Dermis microvascular lymphatic vessel endothelial cell (primary cell): ENCODE measurements at places on chromosomes 5 and 9. TPM values are rescaled to one million over a fixed set of nuclear protein-coding genes. Genes with fewer than 3 reads are reported as not detected.

CCL21 gene
- 1.8 and 12.0 TPM in 2 replicates for total RNA-seq

SH3TC2 gene
- 27.2 and 35.7 TPM in 2 replicates for total RNA-seq

IL33 gene
- 2.8 and 9.9 TPM in 2 replicates for total RNA-seq

- peak; percentile 95 for DNase-seq
Observed at GRCh38 chr5:129963359-129963758, 59.1 kb downstream of the CHSY3 start.

DNA sequence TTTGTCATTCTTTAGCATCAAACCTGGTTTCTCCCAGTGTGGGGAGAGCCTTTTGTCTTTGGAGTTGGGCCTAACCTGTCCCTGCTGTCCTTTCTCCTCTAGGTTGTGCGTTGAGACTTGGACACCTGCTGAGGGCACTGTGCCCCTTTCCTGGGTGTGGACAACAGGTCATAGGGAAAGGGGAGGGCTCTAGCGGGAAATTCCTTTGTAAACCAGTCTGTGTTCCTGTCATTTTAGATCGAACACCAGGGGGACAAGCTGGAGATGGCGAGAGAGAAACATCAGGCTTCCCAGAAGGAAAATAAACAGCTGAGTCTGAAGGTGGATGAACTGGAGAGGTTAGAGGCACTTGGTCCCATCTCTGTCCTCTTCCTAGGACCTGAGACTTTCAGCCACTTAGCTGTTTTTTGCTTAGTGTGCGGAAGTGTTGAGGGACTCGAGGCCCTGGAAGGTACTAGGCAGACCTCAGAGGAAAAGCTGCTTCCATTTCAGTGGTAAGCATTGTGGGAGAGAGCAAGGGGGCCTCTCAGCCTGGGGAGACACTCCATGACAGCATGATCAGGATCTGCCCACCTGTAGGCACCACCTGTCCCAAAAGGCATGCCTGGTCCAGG lies 8.6 kb upstream of the GLE1 start:
- no peak for DNase-seq

DNA sequence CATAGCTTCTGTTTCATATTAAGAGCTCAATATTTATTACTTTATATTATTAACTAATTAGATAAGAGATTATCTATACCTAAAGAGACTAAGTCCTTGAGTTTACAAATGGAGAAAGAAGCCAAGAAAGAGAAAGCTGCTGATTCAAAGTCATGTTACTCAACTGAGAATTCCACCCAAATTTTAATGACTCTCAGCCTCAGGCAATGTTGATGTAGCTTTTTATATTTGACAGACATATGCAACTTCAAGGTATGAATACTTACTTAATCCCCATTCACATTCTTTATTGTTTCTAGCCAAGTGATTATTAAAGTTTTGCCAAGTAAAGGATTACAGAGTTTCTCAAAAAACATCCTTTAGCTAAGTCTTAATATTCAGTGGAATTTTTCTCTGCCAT lies 527.5 kb upstream of the NMUR2 start:
- no peak for DNase-seq

DNA sequence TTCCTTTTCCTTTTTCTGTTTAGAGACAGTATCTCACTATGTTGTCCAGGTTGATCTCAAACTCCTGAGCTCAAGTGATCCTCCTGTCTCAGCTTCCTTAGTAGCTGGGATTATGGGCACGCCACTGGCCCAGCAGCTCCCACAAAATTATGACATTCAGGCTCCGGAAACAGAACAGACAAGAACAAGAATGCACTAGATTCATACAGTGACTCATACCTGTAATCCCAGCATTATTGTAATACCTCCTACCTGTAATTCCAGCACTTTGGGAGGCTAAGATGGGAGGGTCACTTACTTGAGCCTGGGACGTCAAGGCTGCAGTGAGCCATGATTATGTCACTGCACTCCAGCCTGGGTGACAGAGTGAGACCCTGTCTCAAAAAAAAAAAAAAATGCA lies 26.7 kb upstream of the B4GALT1 start:
- no peak for DNase-seq

GRCh38 chr5:53067641-53068040 lies 41.9 kb downstream of the MOCS2 start:
- DNase-seq, result no peak
